ENCODE measurements at places on chromosomes 3 and 15.

GRCh38 chr15:33111041-33111451 lies 83.5 kb downstream of the FMN1 start:
- DNase-seq, result no peak

- DNase-seq, result no peak
Observed at GRCh38 chr15:70160267-70160666, 62.5 kb upstream of the TLE3 start.

GRCh38 chr3:11719406-11720303 lies 75.9 kb upstream of the VGLL4 start:
- peak; percentile 71 for DNase-seq

DNA sequence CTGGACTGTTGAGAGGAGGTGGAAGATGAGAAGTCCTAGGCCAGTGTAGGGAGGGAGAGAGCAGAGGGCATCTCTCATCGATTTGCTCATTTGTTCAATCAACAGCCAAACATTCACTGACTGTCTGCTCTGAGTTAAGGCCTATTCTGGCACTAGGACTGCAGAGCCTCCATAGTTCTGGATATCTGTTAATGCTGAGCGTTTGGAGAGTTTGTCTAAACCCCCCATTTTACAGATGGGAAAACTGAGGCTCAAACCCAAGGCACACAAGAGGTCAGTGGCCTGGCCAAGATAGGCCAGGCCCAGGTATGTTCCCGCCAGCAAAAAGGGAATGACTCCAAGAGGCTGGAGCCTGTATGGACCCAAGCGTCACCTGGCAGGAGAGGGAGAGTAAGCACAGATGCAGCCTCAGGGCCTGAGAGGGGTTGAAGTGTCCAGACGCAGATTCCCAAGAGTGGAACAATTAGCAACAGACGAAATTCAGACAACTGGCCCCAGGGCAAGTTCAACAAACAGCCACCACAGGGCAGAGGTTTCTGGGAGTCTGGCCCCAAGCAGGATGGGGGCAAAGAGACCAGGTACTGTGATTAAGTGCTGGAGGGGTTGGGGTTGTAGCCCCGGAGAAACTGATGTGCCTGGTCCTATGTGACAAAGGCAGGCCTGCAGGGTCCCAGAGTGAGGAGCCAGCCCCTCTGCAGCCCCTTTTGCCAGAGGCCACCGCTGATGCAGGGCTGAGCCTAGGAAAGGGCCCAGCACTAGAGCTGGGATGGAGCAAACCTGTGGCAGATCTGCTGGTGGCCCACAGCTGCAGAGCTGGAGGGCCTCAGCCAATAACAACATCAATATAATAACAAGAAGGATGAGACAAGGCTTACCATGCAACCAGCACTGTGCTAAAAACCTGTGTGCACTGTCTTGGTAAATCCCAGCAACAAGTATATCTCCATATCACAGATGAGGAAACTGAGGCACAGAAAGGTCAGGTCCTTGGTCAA lies 245.1 kb upstream of the TLE3 start:
- no peak for DNase-seq

- DNase-seq, result no peak
Observed at GRCh38 chr15:96121086-96121920, 209.2 kb upstream of the NR2F2 start.

- DNase-seq, result no peak
Observed at GRCh38 chr3:17399586-17399985, 342.8 kb downstream of the TBC1D5 start.

- DNase-seq, result no peak
Observed at GRCh38 chr15:51952805-51953204, 18.8 kb downstream of the LEO1 start.

GRCh38 chr3:55549177-55549576 lies 62.1 kb upstream of the WNT5A start:
- no peak for DNase-seq

DNA sequence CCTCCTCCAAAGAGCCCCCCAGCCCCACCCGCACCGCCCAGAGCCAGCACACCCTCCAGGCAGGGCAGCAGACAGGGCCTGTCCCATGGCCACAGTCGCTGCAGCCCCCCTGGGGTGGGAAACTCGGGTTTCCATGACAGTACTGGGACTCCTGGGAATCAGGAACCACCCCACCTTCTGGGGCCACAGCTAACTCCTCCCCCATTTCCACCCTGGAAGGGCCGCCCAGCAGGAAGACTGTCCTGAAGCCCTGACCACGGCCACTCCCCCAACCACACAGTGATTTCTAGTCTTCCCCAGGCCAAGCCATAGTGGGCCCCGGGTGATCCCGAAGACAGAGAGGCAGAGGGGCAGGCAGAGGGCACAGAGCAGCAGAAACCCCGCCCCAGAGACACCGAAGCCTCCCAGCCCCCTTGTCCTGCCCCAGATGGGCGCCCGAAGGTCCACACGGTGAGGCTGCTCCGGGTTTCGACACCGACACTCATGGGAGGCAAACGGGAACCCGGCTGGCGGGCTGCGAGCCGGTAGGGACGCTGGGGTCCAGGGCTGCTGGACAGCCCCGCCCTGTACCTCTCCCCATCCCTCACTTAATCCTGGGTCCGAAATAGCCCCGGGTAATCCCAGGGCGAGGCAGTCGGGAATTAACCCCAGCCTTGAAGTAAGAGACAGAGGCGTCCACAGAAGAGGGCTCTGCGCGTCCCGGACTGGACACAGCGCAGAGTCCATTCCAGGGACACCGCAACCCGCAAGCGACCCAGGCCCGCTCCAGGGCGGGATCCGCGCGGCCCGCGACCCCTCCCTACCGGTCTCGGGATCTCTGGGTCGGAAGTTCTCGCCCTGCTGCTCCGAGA lies 138.4 kb downstream of the NUP210 start:
- no peak for DNase-seq

- DNase-seq, result no peak
Observed at GRCh38 chr3:141941093-141941492, 64.7 kb downstream of the ATP1B3 start.
